ENCODE measurements at places on chromosomes 2 and 18.

DNA sequence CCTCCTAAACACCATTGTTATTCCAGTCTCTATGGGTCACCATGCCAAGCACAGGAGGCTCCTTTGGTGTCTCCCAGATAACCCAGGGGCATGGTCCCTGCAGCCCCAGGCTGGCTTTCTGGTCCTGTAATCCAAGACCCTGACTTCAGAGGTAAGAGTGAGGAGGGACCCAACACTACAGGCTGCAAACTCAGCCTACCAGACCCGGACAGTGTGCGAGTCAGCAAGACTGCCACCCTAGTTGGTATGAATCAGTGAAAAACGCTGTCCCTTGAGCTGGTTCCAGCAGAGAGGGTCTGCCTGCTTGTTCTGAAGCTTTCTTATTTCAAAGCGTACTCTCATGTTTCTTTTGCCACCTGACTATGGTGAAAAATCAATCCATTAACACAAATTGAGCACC is 47.6 kb upstream of the ZFP36L2 start:
- peak; percentile 59 for DNase-seq

DNA sequence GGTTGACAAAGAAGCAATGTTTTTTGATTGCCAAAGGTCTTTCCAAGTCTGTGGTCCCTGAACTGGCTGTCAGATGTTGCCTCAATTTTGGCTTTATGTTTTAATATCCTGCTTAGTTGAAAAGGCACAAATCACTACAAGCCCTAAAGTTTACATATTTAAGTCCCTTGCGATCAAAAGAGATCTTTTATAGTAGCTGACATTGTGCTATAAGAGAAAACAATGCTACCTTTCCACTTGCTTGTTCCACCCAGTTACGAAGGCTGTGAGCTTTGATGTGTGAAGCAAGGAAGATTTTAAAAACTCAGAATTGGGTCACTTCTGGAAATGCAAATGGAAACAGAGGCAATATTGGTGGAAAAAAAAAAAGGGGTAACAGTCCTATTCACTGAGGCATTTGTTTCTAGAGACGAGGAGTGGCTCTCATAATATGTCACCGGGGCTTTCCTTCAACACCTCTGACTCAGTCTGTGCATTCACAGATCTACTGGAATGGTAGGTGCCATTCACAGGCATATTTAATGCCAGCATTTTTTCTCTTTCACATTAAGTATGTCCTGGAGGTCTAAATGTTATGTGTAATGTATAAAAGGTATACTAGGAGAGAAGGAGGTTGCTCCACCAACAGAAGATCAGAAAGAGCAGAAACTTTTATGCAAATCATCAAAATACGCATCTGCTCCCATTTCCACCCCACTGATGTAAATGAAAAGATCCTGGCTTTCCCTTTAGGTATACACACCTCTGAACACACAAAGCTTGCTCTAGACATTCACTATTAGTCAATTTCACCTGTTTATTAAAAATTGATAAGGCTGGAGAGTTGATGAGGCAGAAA is 91.8 kb downstream of the TGIF1 start:
- no peak for DNase-seq

- DNase-seq: peak; percentile 82
These were observed at the start of gene TTC39C for GRCh38 chr18:24014062-24014985. TTC39C (plus strand) TSS chr18:24014754; CDS start chr18:24014872, 118 bp downstream.

- DNase-seq: peak; percentile 52
These were observed 55.1 kb upstream of the ACVR2A start for GRCh38 chr2:147789720-147790119.

GRCh38 chr2:60966507-60967405 is 50.8 kb upstream of the PEX13 start:
- DNase-seq: no peak

All from ELR (cell line).